Brain pericyte (primary cell): ENCODE measurements at places on chromosomes 6 and 20.
A peak's percentile ranks its signal among the peaks of the same experiment; 100 is the strongest.

GRCh38 chr6:101394936-101395335 lies 1.4 kb downstream of the GRIK2 start:
- no peak for DNase-seq

- no peak for DNase-seq
Measured at GRCh38 chr20:33408716-33409654, 7.7 kb upstream of the CDK5RAP1 start.

- DNase-seq: no peak
Measured at GRCh38 chr6:53858913-53859312, 64.1 kb downstream of the LRRC1 start.

- DNase-seq: peak; percentile 34
Measured at GRCh38 chr6:104580452-104580851, 279.3 kb downstream of the HACE1 start.
